ENCODE measurements at places on chromosomes 3 and 15. TPM values are rescaled to one million over a fixed set of nuclear protein-coding genes. Genes with fewer than 3 reads are reported as not detected.

DNA sequence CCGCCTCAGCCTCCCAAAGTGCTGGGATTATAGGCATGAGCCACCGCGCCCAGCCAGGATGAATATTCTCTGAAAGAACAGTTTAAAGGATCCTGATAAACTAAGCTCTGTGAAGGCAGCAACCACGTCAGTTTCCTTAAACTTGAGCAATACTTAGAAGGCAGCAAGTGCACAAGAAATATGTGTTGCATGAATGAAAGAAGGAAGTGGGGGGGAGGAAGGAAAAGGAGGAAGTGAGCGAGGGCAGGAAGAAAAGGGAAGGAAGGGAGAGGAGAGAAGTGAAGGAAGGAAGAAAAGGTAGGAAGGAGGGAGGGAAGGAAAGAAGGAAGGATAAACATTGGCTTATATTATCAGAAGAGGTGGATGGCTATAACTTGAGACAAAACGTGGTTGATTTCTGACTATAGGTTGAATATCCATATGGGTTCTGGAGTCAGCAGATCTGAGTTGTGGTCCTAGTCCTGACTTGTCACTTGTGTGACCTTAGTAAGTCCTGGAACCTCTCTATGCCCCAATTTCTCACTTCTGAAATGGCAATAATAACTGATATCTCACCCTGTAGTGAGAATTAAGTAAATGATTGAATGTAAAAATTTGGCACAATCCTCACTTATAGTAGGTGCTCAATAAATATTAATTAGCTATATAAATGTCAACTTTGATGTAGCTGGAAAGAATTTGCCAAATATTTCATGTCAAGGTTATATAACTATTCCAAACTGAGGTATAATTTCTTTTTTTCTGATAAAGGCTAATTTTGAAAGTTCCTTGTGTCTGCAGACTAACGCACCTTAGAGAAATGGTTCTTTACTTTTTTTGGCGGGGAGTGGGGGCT lies 12.0 kb upstream of the SEMA4B start:
- no peak for DNase-seq

GRCh38 chr3:160196511-160197104 lies 28.6 kb upstream of the C3orf80 start:
- DNase-seq = no peak

DNA sequence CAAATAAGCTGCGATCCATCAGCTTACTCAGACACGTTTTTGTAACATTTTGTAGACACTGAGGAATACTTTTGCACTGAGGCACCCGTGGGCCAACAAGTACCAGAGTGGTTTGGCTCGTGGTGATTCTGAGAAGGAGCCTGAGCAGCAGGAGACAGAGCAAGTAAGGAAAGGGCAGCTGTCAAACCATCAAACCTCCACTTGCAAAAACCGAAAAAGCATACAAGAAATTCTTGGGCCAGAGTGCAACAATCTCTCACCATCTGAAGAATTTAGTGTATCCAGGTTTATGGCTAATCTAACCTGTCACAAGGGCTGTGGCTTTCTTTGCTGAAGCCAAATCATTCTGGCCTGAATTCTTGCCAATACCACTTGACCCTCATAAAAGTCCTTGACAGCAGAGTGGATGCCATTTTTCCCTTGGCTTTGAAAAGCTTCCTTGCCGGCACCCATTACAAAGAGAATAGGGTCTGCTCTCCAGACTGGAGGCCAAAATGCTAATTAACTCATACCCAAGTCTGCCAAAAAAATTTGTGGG lies 56.7 kb downstream of the MYO1E start:
- no peak for DNase-seq

GRCh38 chr3:59685432-59685831 lies 635.6 kb upstream of the CFAP20DC start:
- no peak for DNase-seq

GRCh38 chr3:18531662-18532061 lies 106.5 kb upstream of the SATB1 start:
- DNase-seq = no peak

DNA sequence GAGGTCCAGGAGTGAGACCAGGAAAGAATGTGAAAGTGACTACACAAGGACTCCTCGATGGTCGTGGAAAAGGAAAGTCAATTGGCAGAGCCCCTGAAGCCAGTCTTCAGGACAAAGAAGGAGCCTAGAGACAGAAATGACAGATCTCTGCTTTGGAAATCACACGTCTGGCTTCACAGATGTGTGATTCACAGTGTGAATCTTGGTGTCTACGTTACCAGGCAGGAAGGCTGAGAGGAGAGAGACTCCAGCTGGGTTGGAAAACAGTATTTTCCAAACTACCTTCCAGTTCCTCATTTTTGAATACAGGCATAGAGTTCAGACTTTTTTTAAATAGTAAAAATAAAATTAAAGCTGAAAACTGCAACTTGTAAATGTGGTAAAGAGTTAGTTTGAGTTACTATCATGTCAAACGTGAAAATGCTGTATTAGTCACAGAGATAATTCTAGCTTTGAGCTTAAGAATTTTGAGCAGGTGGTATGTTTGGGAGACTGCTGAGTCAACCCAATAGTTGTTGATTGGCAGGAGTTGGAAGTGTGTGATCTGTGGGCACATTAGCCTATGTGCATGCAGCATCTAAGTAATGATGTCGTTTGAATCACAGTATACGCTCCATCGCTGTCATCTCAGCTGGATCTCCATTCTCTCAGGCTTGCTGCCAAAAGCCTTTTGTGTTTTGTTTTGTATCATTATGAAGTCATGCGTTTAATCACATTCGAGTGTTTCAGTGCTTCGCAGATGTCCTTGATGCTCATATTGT lies 6.0 kb downstream of the CCR2 start:
- no peak for DNase-seq

GRCh38 chr3:160225176-160226025 lies at the start of gene C3orf80:
Gene C3orf80 (plus strand): TSS chr3:160225422. CDS start chr3:160225636, 214 bp downstream.
- DNase-seq = peak; percentile 73

GRCh38 chr3:122955916-122956692 lies 71.5 kb downstream of the SEMA5B start:
- DNase-seq = no peak

GRCh38 chr15:73464602-73465001 lies 21.6 kb downstream of the REC114 start:
- DNase-seq = no peak

DNA sequence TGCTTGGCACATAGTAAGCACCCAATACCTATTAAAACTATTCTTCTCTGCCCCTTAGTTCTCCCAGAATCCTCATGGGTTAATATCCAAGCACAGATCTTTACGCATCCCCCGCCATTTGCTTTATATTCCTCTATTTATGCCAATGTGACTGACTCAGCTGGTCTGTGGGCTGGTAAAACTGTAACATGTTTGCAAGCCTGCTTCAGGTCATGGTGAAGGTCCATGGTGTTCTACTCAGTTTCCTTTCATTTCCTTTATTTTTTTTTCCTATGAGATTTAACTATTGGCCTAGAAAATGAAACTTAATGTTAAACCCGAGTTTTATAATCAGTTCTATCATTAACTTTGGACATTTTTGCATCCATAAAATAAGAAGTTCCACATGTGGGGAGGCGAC lies 47.0 kb downstream of the FRMD4B start:
- no peak for DNase-seq

DNA sequence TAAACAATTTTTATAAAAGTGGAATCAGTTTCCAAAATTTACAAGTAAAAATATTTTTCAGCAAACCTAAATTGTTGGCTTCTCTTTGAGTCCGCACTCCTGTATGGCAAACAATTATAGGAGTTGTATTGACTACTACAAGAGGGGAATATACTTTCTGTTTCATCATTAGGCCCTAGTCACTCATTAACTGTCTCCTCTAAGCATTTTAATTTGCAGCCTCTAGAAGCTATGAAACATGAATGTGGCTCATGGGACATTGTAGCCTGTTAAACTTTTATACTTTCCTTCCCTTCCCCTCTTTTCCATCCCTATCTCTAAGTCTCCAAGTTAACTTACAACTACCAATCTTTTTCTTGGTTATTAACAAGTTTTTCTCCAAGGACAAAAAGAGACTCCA lies 58.9 kb upstream of the CBLB start:
- DNase-seq = no peak

DNA sequence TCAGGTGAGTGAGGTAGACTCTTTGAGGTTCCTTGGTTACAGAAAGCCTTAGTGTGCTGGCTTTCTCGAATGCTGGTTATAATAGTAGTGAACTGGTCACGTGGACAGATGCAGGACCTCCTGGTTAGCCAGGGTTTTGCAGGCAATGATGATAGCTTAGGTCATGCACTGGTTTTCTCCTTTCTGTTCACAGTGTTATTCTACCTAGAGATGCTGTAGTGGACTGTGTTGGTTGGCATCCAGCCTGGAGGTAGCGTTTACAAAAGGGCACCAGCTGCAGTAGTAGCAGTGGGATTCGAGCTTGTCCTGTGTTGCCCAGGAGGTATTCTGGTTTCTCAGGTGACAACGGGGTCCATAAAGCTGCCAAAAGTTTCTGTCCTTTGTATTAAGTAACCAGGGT lies 27.0 kb downstream of the PCCB start:
- no peak for DNase-seq

GRCh38 chr3:99641982-99642381 lies 3.6 kb downstream of the COL8A1 start:
- no peak for DNase-seq

GRCh38 chr3:134796281-134797056 lies 1.4 kb downstream of the EPHB1 start:
- peak; percentile 39 for DNase-seq

DNA sequence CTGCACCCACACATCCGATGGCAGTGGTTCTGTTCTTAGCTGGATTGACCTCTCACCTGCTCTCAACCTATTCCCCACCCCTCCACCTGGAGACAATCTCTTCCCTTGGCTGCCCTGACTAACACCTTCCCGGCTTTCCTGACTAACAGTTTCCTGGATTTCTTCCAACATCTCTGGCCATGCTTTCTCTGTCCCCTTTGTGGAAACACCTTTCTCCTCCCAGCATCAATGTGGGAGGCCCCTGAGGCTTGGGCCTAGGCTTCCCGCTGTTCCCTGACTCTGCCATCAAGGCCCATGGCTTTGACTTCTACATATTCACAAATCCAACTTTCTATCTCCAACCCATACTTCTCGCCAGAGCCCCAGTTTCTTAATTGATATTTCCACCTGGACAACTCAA lies 142.8 kb upstream of the ATP2B2 start:
- DNase-seq = no peak

DNA sequence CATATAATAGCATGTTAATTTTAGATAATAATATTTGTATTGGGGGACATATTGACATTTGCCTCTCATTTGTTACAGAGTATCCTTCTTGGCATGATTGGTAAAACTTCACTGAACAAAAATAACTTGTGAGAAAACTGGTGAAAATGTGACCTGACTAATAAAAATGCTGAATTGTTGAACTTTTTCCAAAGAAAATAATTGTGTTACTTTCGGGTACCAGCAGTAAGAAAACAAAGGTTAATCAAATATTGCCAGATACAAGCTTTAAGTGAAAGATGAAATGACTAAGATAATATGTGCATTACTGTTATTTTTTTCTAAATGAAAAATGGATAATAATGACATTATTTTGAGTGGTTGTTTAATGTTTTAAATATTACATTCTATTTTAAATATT lies 15.2 kb downstream of the SLC12A1 start:
- DNase-seq = no peak

DNA sequence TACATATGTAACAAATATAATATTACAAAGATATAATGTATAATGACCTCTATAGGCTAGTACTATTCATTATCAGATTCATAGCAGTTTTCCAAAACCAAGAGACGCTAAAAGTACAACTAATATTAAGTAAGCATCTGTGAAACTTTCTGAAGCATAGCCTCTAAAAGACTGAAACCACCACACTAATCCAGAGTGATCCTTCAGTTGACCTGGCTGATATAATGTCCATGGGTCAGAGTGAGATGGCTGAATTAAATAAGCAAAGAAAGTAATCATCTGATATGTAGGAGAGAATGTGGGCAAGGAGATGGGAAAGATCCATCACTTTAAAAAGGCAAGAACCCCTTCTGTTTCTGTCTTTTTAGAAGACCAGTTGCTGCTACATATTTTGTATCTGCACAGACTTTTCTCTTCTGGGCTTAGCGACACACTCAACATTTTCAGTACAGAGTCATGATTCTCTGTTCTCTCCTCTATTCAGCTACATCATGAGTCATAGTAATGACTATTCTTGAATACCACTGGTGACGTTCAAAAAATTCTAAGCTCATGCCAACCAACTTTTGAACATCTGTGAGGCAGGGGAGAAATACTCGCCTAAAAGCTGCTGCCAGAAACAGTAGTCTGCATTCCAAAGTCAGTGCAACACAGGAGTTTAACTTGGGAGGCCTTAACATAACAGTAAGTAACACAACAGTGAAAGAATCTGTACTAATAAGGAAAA lies 149.6 kb downstream of the MAGI1 start:
- no peak for DNase-seq

The P2RY1 gene
- 0.28 TPM for total RNA-seq

The SLC24A5 gene
- total RNA-seq = not detected

The GATA2 gene
- not detected for total RNA-seq

The ZBBX gene
- total RNA-seq = not detected

The CEP70 gene
- total RNA-seq = 24.9 TPM

The FBXW12 gene
- not detected for total RNA-seq

Data from activated naive CD8-positive, alpha-beta T cell treated with anti-CD3 and anti-CD28 coated beads, Interleukin-2, amount 10 ng/mL, durations not matched to agents 7 days and 5 days (primary cell).